ENCODE measurements at places on chromosomes 2 and 18.

- DNase-seq = peak; percentile 76
Observed at GRCh38 chr2:124836416-124836815, 811.3 kb downstream of the CNTNAP5 start.

GRCh38 chr2:16293398-16293797 lies 353.0 kb downstream of the MYCN start:
- no peak for DNase-seq

- DNase-seq = no peak
Observed at GRCh38 chr2:95024371-95024770, 1.1 kb upstream of the MAL start.

GRCh38 chr2:222569826-222570225 lies 86.1 kb downstream of the FARSB start:
- DNase-seq = peak; percentile 60

DNA sequence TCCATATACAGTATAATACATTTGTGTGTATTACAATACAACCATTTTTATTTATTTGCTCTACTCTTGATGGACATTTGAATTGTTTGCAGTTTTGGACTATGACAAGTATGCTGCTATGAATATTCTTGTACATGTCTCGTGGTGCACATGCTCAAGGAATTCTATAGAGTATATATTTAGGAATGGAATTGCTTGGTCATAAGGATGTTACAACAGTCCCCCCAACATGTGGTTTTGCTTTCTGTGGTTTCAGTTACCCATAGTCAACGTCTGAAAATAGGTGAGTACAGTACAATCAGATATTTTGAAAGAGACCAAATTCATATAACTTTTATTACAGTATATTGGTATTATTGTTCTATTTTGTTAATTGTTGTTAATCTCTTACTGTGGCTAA lies 24.1 kb upstream of the PLEKHM3 start:
- peak; percentile 29 for DNase-seq

- DNase-seq = no peak
Observed at GRCh38 chr2:187174582-187174981, 273.5 kb downstream of the CALCRL start.

- DNase-seq = no peak
Observed at GRCh38 chr2:171098607-171099006, 62.1 kb downstream of the TLK1 start.

DNA sequence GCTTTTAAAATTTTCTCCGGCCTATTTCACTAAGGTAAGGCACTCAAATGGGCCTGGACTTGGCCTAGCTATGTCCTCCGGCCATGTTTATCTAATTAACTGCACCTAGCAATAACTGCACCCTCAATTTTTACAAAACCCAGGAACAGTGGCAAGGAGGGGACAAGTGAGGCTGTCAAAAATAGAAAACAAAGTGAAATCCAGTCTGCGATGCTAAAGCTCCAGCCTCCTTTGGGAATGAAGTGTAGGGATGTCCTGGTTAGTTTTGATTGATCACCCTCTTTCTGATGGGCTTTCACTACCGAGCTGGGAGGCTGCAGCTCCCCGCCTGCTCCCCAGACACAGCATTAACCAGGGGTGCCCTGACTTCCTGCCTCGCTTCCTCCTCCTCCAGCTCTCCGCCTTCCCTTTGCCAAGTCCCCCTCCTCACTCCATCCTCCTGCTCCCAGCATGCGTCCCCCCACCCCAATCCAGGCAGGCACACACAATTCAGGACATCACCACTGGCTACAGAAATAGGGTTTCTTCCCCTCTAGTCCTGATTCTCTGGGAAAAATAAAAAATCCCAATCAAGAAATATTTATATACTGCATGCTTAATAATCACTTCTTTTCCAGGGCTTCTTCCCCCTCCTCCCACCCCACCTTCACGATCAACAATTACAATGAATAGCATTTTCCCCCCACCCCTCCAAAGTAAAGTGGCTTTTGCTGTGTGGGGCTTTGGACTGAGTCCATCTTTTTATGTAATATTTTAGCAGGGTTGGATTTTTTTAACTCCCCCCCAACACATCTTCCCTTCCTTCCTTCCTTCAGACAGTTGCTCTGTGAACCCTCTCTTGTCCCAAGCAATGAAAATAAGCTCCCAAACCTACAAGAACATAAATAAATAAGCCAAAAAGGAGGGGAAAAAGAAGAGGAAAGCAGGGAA lies 3.3 kb upstream of the POU3F3 start:
- DNase-seq = no peak

- DNase-seq = peak; percentile 34
Observed at GRCh38 chr2:147374423-147374811, 470.4 kb upstream of the ACVR2A start.

GRCh38 chr18:76619621-76620315 lies 124.7 kb upstream of the ZNF516 start:
- peak; percentile 53 for DNase-seq

DNA sequence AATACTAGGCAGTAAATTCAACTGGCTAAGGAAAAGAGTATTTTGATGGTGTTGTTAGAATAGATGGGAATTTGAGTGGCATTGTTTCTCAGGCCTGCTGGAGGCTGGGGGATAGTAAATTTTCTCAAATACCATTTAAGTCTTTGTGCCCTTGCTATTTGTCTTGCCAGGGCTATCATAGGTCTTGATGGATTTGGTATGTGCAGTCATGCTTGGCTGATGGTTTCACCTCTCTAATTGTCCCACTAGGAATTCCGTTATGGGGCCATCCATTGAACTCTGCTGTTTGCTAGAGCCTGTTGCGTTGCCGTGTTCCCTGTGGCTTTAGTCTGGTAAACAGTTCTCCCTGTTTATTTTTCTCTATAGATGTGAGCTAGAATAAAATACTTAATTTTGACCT lies 438.1 kb upstream of the FAM98A start:
- DNase-seq = no peak

- peak; percentile 81 for DNase-seq
Observed at GRCh38 chr2:67649331-67650261, 252.5 kb downstream of the ETAA1 start.

- no peak for DNase-seq
Observed at GRCh38 chr18:79640875-79641274, 38.7 kb upstream of the CTDP1 start.

DNA sequence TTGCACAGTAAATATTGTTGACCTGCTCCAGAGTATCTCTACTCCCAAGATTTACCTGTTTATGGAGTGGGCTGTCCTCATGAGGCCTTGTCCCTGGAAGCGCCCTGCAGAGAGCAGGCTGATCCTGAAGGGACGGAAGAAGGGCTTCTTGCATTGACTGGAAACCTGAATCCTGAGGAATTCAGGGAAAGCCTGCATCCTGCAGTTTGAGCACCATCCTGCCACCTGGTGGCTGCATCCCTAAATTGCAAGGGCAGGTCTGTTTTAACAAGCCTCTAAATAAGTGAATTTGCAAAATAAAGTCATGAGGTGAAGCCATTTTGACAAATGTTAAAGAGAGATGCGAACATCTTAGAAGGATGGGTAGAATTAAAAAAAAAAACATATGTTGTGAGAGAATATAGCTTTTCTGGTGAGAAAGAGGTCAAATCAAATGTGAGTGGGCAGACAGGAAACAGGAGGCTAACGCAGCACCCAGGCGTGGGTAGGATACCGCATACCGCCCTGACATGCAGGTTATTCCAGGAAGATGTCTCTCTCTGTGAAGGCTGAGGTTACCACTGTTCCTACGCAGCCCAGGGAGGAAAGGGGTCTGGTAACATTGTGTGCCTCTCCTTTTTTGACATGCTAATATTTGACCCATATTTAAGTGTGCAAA lies 754.9 kb downstream of the RNF144A start:
- DNase-seq = peak; percentile 55

Measured in fibroblast of skin of abdomen (primary cell).